CD8-positive, alpha-beta memory T cell (primary cell): ENCODE measurements at places on chromosomes 5 and 9. TPM values are rescaled to one million over a fixed set of nuclear protein-coding genes. Genes with fewer than 3 reads are reported as not detected.

DNA sequence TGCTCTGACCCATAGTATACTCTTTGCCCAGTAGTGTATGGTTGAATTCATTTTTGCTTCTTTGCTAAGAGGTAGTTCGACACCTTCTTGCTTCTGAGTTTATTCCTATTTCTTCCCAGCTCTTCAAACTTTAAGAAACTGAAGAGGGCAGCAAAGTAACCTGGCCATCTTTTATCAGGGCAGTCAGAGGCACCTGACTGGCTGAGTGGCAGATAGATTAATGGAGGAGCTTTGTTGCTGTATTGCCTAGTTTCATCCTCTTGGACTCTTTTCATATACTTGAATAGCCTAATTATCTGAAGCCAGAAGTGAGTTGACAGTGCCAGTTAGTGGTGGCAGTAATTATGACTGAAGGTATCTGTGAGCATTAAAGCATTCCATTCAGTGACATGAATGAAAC is 82.5 kb downstream of the UHRF2 start:
- DNase-seq, result no peak

DNA sequence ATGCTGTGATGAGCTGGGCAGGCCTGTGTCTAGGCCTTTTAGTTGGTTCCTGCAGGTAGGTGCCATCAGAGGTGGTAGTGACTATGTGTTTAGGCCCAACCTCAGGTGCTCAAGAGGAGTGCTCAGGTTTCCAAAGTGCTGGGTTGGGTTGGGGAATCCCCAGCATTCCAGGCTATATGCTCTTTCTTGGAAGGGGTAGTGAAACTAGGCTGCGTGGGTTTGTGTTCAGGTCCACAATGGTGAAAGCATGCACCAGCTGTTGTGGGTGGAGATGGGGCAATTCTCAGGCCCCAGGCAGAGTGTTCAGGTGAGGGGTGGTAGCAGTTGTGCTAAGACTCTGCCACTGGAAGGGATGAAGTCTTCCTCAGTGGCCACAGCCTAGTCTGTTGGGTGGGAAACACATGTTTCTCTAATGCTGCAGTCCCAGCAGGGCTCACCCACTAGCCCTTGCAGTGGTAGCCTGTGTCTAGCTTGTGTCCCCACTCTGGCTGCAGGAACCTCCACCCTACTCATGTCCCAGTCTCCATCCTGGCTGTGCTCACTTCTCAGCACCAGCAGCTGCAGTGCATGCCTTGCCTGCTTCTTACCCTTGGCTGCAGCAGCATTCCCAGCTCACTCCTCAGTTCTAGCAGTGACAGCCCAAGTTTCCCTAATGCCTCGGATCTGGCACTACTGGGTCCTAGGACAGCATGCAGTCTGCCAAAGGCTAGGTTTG is 78.9 kb downstream of the FAM170A start:
- DNase-seq, result no peak

- DNase-seq, result peak; percentile 14
Observed at GRCh38 chr5:153974131-153974812, 64.4 kb downstream of the FAM114A2 start.

DNA sequence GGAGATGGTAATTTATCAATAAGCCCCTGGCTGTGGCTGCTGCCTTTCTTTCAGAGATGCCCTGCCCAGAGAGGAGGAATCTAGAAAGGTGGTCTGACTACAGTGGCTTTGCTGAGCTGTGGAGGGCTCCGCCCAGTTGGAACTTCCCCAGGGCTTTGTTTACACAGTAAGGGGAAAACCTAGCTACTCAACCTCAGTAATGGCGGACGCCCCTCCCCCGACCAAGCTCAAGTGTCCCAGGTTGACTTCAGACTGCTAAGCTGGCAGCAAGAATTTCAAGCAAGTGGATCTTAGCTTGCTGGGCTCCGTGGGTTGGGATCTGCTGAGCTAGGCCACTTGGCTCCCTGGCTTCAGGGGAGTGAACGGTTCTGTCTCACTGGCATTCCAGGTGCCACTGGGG is 865.4 kb upstream of the ACO1 start:
- DNase-seq, result peak; percentile 3

DNA sequence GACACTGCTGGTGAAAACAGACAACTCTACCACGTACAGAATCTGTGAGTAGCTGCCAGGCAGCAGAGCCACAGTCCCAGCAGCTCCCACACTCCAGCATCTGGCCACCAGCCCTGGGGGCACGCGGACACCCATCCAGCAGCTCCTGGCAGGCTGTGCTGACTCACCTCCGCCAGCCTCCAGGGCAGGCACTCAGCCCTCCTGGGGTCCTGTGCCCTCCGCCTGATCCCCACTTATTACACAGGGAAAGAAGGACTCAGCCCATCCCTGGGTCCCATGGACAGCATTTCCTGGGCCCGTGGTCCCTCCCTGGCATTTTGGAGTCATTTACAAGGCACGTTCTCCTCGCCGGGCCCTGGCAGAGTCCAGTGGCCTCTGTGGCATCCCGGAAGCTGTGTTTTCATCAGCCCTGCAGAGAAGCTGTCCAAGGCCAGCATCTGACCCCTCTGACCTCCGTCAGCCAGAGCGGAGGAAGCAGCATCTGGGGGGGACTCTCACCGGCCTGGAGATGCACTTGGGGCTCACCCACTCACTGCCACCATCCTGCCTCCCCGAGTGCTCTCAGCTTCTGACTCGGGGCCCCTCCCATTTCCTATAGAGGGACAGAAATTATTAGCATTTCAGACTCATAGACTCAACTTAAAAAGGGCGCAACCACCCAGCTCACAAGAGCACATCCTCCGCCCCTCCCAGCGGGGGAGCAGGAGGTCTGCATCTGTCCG is 21.6 kb downstream of the PAEP start:
- no peak for DNase-seq

GRCh38 chr9:114869845-114870244 is 60.5 kb downstream of the TNFSF8 start:
- peak; percentile 21 for DNase-seq

DNA sequence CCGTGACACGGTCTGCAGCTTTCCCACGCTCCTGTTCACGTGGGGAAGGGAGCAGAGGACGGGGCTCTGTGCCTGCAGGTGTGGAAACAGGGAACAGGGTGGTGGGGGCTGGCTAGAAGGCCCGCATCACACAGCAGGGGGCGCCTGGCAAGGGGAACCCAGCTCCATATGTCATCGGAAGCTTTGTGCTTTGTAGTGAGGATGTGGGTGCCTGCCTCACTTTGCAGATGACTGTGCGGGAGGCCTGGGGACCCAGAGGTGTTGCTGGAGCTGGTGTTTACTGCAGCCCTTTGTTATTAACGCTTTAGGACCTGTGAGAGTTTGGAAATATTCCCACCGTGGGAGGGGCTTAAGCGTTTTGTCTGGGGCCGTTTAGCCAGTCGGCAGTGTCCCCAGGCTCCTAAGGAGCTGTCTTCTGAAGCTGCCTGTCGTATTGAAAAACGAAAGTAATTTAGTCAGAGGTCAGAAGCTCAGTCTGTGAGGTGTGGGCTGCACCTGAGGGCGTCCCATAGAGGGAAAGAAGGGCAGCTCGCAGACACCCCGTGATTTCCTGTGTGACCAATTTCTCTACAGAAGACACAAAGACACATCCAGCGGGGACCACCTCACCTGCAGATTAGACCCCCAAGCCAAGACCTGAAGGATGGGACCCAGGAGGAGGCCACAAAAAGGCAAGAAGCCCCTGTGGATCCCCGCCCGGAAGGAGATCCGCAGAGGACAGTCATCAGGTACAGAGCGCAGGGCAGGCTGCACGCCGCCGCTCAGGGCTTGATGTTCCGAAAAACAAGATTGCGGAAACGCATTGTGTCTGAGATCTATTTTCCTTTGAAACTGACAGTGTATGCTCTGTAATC is 9.1 kb downstream of the MAN1B1 start:
- peak; percentile 90 for DNase-seq

- DNase-seq, result no peak
Observed at GRCh38 chr5:108900668-108901067, 153.0 kb downstream of the FER start.

DNA sequence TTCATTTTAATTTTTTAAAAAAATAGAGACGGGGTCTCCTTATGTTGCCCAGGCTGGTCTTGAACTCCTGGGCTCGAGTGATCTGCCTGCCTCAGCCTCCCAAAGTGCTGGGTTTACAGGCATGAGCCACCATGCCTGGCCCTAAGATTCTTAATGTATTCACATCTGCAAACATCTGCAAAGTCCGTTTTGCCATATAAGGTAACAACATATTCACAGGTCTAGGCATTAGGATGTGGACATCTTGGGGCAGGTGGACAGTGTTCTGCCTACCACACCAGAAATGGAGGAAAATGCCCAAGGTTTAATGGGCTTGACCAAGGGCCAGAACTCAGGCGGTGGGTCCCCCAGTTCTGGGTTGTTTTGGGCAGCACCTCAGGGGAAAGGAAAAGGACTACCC is 41.6 kb upstream of the VDAC1 start:
- no peak for DNase-seq

GRCh38 chr9:95481000-95481399 is 35.8 kb downstream of the PTCH1 start:
- DNase-seq, result no peak

- no peak for DNase-seq
Observed at GRCh38 chr9:122348288-122348777, 22.5 kb upstream of the PTGS1 start.

- DNase-seq, result no peak
Observed at GRCh38 chr9:134670042-134670525, 28.5 kb downstream of the COL5A1 start.

DNA sequence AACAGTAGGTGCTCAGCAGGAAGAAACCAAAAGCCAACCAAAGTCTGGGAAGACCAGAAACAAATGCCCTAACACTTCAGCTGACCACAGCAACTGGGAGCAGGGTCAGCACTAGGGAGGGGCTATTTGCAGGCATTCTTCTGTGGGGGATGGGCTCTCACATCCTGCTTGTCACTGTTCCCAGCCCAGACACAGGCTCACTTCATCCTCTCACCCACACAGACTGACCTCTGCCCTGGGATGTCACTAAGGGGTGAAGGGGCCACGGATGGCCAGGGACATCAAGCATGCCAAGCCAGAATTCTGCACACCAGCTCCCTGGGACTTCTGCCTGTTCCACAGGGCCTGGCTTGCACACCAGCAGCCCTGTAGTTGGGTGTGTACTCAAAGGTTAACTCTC is 28.7 kb downstream of the GFRA3 start:
- no peak for DNase-seq

GRCh38 chr5:74787424-74787823 is 20.4 kb downstream of the NSA2 start:
- no peak for DNase-seq

GRCh38 chr9:70044490-70045307 is 1.1 kb downstream of the MAMDC2 start:
- DNase-seq, result no peak

- no peak for DNase-seq
Observed at GRCh38 chr9:124530246-124530645, 23.0 kb upstream of the NR5A1 start.

DNA sequence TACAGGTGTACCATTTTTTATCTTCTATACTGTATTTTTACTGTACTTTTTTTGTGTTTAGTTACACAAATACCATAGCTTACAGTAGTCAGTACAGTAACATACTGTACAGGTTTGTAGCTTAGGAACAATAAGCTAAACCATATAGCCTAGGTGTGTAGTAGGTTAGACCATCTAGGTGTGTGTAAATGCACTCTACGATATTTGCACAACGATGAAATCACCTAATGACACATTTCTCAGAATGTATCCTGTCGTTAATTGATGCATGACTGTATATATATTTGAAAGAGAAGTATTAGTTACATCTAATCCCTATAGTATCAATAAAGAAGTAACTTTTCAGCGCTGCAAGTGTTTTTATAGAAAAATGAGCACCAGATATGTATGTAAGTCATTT is 138.8 kb downstream of the TRPM6 start:
- DNase-seq, result no peak

DNA sequence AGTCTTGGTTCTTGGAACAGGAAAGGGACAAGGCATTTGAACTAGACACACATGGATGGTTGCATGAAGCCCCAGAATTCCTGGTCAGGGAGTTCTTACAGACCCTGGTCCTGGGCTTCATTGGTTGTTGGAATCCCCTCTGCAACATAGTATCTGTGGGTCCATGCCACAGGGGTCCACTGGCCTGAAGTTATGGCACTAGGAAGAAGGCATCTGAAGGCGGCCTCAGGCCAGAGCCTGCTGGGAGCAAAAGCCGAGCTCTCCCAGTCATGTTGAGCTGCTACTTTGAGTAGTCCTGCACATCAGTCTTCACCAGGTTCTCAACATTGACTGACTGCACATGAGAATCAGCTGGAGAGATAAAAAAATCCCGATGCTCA is 71.1 kb upstream of the PITX1 start:
- no peak for DNase-seq

DNA sequence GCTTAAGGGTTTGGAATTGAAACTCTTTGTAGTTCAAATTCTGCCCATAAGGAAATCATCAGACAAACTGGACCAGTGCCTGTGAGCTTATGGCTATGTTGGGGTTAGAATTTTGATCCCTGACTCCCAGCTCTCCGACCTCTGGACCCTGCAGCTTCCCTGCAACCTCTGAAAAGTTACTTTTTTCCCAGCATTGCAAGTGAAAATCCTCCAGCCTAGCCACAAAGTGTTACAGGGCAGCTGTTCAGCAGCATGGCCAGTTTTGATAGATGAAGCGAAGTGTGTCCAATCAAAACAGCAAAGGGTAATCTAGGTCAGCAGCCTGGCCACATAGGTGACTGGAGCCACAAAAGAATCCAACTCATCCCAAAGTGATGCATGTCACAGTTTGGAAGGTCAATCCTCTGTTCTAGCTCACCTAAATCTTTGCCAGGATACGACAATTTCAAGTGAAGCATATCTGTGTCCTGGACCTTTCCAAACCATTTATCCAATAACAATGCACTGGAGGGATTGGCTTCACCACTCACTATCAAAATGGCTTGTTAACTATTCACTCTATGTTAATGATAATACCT is 4.7 kb upstream of the CPEB4 start:
- DNase-seq, result no peak

DNA sequence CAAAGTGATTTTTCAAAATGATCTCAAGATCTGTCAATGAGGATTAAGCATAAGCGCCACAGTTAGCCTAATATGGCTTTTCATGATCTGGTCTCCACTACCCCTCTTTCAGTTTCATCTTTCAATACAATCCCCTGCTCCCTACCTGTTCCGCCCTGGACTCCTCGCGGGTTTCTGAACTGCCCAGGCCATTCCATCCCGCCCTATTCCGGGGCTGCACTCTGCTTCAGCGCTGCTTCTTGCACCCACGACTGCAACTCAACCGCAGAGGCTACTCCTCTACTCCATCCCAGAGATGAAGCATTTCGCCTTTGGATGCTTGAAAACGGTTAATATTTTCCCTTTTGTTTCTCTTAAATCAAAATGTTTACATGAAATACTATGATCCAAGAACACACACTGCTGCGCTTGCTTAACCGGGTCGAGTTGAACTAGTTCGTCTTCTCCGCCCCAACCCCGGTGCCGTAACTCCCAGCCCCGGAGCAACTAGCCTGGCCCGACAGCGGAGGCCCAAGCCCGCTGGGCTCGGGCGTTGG is 716 bp upstream of the OTULIN start:
- DNase-seq, result no peak

SPATA31D4 gene
- total RNA-seq, result not detected

NR6A1 gene
- total RNA-seq, result 3.0 TPM

FCHSD1 gene
- total RNA-seq, result 33.7 TPM

PLPP7 gene
- not detected for total RNA-seq

GABRA6 gene
- not detected for total RNA-seq

PCDHB12 gene
- total RNA-seq, result not detected

HACD4 gene
- total RNA-seq, result 4.4 TPM

CTNND2 gene
- not detected for total RNA-seq

CCDC69 gene
- 47.9 TPM for total RNA-seq

ANKRD20A1 gene
- total RNA-seq, result not detected

SOX30 gene
- total RNA-seq, result 0.11 TPM
